ENCODE measurements at places on chromosomes 12 and 14. TPM values are rescaled to one million over a fixed set of nuclear protein-coding genes. Genes with fewer than 3 reads are reported as not detected.

The MSRB3 gene
- 3.2 TPM for polyA plus RNA-seq

The SFSWAP gene
- 16.6 TPM for polyA plus RNA-seq

The TUBA1A gene
- 206 TPM for polyA plus RNA-seq

The ZC3H14 gene
- polyA plus RNA-seq: 48.4 TPM

The NYNRIN gene
- not detected for polyA plus RNA-seq

The CDCA4 gene
- polyA plus RNA-seq: 14.6 TPM

The C12orf56 gene
- polyA plus RNA-seq: not detected

The EGLN3 gene
- polyA plus RNA-seq: 3.2 TPM

The INSM2 gene
- polyA plus RNA-seq: not detected

The OVCH1 gene
- polyA plus RNA-seq: not detected

The CD4 gene
- polyA plus RNA-seq: 2.0 TPM

The ASCL1 gene
- not detected for polyA plus RNA-seq

The KRT6A gene
- not detected for polyA plus RNA-seq

The SOX5 gene
- polyA plus RNA-seq: not detected

The ITGB7 gene
- polyA plus RNA-seq: 289 TPM

The KRT6C gene
- polyA plus RNA-seq: not detected

The FOXM1 gene
- polyA plus RNA-seq: 0.43 TPM

The SLC11A2 gene
- 9.7 TPM for polyA plus RNA-seq

The KIF26A gene
- polyA plus RNA-seq: not detected

The LRR1 gene
- 12.5 TPM for polyA plus RNA-seq

The FAM181A gene
- not detected for polyA plus RNA-seq

The RNASE7 gene
- not detected for polyA plus RNA-seq

The NRIP2 gene
- 0.71 TPM for polyA plus RNA-seq

The STAC3 gene
- not detected for polyA plus RNA-seq

The ADAM21 gene
- polyA plus RNA-seq: 0.07 TPM

The KRT79 gene
- polyA plus RNA-seq: not detected

The SPIC gene
- polyA plus RNA-seq: not detected

The SLC4A8 gene
- 1.2 TPM for polyA plus RNA-seq

The TRIM9 gene
- not detected for polyA plus RNA-seq

The KRT77 gene
- polyA plus RNA-seq: not detected

The GSC gene
- polyA plus RNA-seq: not detected

The NUBPL gene
- polyA plus RNA-seq: 5.7 TPM

The RNASE3 gene
- polyA plus RNA-seq: not detected

The RHOJ gene
- polyA plus RNA-seq: not detected

The C12orf54 gene
- polyA plus RNA-seq: not detected

The TOMM20L gene
- polyA plus RNA-seq: not detected

The TSPAN19 gene
- polyA plus RNA-seq: not detected

The IL31 gene
- polyA plus RNA-seq: not detected

The ADCY4 gene
- not detected for polyA plus RNA-seq

The KIF5A gene
- polyA plus RNA-seq: not detected

The KRT78 gene
- not detected for polyA plus RNA-seq

The GLT8D2 gene
- not detected for polyA plus RNA-seq

The CNTN1 gene
- polyA plus RNA-seq: not detected

The AVPR1A gene
- polyA plus RNA-seq: not detected

The LGR5 gene
- not detected for polyA plus RNA-seq

The OTX2 gene
- not detected for polyA plus RNA-seq
